ENCODE measurements at places on chromosomes 12 and 14.

DNA sequence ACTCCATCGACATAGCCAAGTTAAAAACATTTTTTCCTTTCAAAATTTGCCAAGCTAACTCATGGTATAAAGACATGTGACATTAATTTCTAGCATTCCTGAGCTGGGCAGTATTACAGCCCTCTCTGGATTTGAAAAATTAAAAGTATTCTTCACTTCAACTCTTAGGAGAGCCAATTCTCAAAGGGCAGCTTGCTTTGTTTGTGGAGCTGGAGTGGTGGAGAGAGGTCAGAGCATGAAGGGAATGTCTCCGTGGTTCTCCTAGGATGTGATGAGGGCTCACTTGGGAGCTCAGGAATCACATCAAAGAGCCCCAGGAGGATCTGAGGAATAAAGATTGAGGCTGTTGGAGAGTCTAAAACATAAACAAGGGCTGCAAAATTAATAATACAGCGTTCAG, 46.9 kb upstream of the RGS6 start:
- no peak for DNase-seq

GRCh38 chr12:7869137-7869536, 3.6 kb downstream of the SLC2A14 start:
- no peak for DNase-seq

DNA sequence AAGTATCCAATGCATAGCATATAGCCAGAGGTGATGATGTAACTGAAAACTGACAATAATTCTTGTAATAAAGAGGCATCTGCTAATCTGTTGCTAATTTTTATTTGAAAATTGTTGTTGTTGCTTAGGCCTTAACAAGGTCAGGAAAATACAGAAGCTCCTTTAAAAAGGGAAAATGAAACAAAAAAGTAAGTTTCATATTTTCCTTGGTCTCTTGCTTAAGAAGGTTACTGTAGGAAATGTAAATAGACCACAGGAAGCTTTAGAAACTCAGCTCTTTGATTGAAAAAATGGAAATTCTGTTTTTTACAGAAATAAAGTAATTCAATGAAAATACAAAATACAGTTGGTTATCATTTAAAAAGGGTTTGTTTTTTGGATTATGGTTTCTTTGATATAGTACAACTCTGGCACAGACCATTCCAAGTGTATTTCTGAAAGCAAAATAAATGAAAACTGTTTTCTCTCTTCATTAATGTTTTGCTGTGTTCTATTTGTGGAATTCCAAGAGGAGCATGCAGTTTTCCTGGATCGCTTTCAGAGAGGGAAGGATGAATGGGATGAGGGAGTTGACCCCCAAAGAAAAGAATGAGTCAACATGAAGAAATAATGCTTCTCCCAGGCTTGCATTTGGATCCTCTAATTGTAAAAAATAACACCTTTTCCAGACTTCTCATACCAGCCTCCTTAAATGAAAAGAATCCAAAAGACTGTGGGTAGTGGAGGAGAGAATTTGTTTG, 398.0 kb upstream of the FAR2 start:
- DNase-seq = no peak

DNA sequence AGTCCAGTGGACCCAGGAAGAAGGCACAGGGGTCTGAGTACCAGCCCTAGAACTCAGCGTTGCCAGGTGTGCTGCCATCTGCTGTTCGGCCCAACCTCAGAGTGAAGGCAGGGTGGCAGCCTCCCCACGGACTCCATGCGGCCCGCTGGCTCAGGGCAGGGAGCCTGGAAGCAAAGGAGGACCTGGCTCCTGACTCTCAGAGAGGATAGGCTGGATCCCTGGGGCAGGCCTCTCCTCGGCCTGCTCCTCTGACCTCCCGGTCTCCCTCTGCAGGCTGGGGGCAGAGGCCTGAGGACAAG, 10.1 kb downstream of the MCRS1 start:
- DNase-seq = no peak
